ENCODE measurements at places on chromosomes 4 and X. TPM values are rescaled to one million over a fixed set of nuclear protein-coding genes. Genes with fewer than 3 reads are reported as not detected.

DNA sequence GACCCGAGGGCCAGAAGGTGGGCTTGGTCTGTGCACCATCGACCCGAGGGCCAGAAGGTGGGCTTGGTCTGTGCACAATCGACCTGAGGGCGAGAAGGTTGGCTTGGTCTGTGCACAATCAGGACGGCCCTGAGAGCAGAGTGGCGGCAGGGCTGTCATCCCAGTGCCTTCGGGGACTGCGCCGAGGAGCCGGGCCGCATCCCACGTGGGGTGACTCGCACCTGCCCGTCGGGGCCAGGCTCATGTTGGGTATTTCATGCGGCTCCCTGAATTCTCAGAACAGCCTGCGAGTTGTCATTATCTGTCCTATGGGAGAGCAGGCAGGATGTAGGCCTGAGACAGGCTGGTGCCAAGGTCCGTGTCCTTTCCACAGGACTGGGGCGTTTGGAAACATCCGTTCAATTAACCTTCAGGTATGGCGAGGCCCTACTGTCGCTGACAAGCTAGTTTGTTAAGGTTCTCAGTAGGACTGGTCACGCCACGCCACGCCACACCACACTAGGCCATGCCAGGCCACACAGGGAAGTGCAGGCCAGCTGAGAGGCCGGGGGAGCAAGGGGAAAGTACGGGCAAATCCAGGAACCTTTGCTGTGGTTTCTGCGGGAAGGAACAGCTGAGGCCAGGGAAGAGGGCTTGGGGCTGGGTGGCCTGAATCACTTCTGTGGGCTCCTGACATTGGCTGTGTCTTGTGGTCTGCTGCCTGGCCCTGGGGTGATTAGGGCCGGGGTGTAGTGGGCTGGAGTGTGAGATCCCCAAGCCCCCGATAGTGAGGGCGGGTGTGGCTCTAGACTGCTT, 182.9 kb downstream of the AFAP1 start:
- peak; percentile 96 for DNase-seq

DNA sequence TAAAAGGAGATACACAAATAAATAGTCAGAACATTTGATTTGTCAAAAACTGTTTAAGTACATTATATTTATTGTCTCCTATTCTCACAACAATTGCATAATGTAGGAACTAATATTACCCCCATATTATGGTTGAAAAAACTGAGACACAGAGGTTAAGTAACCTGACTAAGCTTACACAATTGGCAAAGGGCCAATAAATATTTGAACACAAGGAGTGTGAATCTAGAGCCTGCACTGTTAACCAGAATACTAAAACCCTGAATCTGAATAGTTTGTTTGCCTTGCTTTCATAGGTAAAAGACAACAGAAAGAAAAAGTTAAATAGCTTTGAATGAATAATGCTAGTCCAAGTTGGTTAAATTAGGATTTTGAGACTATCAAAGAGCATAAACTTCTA, 55.2 kb downstream of the IL13RA2 start:
- DNase-seq = no peak

GRCh38 chrX:57817302-57817701, 93.0 kb downstream of the ZXDA start:
- DNase-seq = peak; percentile 3

- peak; percentile 75 for DNase-seq
These were observed 622.1 kb downstream of the SPRY1 start for GRCh38 chr4:124018383-124019317.

The ADRA2C gene
- 8.7 TPM for total RNA-seq
